ENCODE measurements at places on chromosomes 6 and 20.

- no peak for DNase-seq
Observed at GRCh38 chr20:21352703-21353102, 44.6 kb downstream of the NKX2-4 start.

DNA sequence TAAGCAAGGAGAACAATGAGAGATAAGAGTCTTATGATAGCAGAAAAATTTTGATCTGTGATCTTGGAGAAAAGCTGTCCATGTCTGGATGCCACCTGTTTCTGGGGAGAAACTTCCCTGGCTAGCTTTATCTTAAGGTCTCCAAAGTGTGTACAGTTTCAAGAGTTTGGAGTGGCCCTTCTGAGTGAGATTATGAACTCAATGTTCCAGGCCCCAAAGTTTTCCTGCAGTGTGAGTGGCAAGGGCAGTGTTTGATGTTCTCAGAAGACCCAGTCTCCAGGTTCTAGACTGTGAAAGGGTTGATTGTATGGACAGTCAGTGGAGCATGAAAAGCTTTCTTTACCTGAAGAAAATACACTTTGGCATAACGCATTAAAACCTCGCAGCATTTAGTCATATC, 121.7 kb downstream of the OLIG3 start:
- no peak for DNase-seq

GRCh38 chr6:146878168-146878951, 279.6 kb downstream of the ADGB start:
- DNase-seq, result no peak

GRCh38 chr20:60561052-60561451, 602.8 kb downstream of the CDH26 start:
- no peak for DNase-seq

GRCh38 chr6:109782491-109782999, 91.4 kb downstream of the FIG4 start:
- no peak for DNase-seq

DNA sequence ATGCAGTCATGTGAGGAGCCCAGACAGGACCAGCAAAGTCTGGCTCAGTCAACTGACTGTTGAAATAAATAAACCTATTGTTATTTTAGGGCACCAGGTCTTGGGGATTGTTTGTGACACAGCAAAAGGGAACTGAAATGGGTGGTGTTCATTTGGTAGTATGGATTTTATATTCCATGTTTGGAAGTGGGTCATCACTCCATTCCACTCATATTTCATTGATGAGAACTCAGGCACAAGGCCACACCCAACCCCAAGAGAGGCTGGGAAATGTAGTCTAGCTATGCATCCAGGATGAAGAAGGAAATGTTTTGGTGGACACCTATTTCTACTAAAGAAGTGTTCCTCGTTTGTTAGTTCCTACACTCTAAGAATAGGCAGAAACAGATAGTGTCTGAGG, 64.9 kb upstream of the BTBD3 start:
- DNase-seq, result no peak

GRCh38 chr20:36967636-36968035, 16.1 kb upstream of the SAMHD1 start:
- no peak for DNase-seq

GRCh38 chr6:100775667-100776066, 105.5 kb downstream of the ASCC3 start:
- DNase-seq, result no peak

DNA sequence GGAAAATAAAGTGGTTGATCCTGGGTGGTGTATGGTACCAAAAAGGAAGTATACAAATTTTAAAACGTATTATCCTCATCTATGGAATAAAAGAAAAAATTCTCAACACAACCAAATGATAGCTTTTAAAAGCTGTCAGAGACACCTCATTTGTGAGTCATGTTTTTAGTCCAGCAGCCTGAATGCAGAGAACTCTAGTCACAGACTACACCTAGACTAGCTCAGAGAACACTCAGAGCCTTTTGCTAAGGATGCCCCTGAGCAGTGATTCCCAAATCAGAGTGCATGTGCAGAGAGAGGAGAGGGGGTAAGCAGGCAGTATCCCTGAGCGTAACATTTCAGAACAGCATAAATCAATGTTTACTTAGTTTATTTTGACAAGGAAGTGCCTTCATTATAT, 809.3 kb downstream of the HACE1 start:
- DNase-seq, result no peak

GRCh38 chr6:77883851-77884250, 231.0 kb downstream of the MEI4 start:
- no peak for DNase-seq

DNA sequence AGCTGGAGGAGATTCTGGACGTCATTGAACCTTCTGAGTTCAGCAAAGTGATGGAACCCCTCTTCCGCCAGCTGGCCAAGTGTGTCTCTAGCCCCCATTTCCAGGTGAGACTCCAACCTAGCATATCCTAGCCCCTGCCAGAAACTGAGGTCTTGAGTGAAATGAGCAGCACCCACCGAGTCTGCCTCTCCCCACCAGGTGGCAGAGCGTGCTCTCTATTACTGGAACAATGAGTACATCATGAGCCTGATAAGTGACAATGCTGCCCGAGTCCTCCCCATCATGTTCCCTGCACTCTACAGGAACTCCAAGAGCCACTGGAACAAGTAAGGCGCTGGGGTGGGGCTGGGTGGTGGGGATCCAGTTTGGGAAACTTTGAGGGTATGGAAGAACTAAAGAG, 4.6 kb downstream of the MEA1 start:
- peak; percentile 31 for DNase-seq

DNA sequence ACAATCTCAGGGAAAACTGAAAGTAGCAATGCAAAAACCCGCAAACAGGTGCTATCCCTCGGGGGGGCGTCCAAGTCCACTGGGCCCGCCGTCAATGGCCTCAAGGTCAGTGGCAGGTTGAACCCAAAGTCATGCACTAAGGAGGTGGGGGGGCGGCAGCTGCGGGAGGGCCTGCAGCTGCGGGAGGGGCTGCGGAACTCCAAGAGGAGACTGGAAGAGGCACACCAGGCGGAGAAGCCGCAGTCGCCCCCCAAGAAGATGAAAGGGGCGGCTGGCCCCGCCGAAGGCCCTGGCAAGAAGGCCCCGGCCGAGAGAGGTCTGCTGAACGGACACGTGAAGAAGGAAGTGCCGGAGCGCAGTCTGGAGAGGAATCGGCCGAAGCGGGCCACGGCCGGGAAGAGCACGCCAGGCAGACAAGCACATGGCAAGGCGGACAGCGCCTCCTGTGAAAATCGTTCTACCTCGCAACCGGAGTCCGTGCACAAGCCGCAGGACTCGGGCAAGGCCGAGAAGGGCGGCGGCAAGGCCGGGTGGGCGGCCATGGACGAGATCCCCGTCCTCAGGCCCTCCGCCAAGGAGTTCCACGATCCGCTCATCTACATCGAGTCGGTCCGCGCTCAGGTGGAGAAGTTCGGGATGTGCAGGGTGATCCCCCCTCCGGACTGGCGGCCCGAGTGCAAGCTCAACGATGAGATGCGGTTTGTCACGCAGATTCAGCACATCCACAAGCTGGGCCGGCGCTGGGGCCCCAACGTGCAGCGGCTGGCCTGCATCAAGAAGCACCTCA, 166.3 kb downstream of the DTNBP1 start:
- DNase-seq, result no peak

GRCh38 chr20:16290358-16290757, 282.9 kb downstream of the KIF16B start:
- DNase-seq, result no peak

- DNase-seq, result no peak
Observed at GRCh38 chr6:162964488-162965140, 236.8 kb downstream of the PACRG start.

DNA sequence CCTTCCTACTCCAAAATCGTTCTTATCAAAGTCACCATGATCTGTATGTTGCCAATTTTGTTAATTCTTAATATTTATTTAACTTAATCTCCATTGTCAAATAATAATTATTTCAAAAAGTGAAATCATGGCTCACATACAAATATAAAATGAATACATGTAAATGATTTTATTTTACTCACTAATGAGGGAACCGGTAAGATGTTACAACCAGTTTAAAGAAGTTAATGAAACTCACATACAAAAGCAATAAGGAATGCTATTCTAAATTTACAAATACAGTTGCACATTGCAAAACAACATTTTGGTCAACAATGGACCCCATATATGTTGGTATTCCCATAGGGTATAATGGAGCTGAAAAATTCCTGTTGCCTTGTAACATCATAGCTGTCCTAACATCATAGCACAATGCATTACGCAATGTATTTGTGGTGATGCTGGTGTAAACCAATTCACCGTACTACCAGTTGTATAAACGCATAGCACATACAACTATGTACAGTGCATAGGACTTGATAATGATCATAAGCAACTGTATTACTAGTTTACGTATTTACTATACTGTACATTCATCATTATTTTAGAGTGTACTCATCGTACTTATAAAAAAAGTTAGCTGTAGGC, 6.5 kb upstream of the SLC22A16 start:
- no peak for DNase-seq

- no peak for DNase-seq
Observed at GRCh38 chr20:60477958-60478357, 519.7 kb downstream of the CDH26 start.
